ENCODE measurements at places on chromosomes 6 and 20. TPM values are rescaled to one million over a fixed set of nuclear protein-coding genes. Genes with fewer than 3 reads are reported as not detected.

HLA-DMA gene
- total RNA-seq = 2.0 TPM

- no peak for DNase-seq
These were observed 476 bp upstream of the CLIC5 start for GRCh38 chr6:46016063-46016608.

DNA sequence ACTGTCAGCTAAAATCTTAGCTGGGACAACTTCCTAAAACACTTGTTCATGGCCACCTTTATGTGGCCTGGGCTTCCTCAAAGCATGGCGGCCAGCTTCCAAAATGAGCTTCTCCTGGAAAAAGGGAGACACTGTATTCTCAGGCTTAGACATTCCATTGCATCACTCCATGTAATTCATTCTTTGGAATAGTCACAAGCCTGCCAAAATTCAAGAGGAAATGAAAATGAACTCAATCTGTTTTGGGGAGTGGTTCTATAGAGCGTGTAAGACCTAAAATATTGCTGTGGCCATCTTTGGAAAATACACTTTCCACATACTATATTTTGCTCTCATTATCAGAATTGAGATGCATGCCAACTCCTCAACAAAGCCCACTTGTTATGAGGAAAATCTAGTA, 687.0 kb downstream of the KIF16B start:
- DNase-seq = no peak

GRCh38 chr6:22343864-22344263, 47.0 kb upstream of the PRL start:
- no peak for DNase-seq

DNA sequence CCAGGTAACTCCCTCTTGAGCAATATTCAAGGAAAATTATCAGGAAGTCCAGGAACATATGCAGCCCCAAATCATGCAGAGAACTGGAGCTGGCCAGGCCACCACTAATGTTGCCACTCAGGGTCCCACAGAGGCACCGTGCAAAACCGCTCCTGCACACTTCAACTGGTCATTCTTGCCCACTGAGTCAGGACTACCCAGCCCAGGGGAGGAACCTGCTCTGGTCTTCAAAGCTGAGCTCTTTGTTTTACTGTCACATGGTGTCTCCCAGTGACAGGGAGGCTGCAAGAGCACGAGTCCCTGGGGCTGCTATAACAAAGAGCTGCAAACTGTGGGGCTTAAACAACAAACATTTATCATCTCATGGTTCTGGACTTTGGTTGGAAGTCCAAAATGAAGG, 336.0 kb upstream of the PRDM1 start:
- DNase-seq = no peak
